Immature natural killer cell (primary cell): ENCODE measurements at places on chromosomes 2 and 18.

- no peak for DNase-seq
Observed at GRCh38 chr2:219331560-219332213, 857 bp downstream of the RESP18 start.

DNA sequence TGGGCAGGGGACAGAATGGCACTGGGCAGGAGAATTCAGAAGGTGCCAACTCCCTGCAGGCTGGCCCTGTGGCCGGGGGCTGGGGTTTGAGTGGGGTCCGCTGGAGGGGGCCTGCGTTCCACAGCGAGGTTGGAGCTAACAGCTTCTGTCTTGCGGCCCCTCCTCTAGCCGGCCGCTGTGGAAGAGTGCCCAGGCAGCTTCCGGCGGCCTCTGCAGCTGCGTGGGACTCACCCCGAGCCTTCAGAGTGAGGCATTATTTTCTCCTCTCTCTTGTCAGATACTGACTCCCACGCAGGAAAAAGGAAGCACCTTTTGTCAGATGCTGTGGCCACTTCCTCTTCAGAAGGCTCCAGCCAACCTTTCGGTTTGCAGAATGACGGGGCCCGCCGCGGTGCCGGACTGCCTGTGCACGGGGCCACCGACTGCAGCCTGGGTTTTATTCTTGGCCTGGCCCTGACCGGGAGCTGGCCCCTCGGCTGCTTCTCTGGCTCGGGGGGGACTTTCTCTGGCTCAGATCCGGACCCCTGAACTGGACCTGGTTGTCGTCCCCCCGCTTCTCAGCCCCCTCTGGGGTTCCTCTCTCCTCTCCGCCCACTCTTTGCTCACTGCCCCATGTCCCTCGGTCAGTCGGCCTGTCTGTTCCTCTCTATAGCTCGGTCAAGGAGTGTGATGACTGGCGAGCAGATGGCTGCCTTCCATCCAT, 40.1 kb downstream of the ARHGAP25 start:
- DNase-seq: peak; percentile 77

GRCh38 chr2:221444106-221444505, 128.0 kb downstream of the EPHA4 start:
- DNase-seq: no peak

GRCh38 chr2:64405581-64406406, 48.2 kb upstream of the LGALSL start:
- DNase-seq: no peak

GRCh38 chr2:108898315-108899082, 90.5 kb downstream of the EDAR start:
- no peak for DNase-seq

GRCh38 chr2:204260162-204260877, 285.0 kb upstream of the PARD3B start:
- no peak for DNase-seq

- no peak for DNase-seq
Observed at GRCh38 chr18:76383636-76384035, 111.4 kb downstream of the ZNF516 start.

GRCh38 chr2:234958311-234958710, 6.5 kb downstream of the SH3BP4 start:
- DNase-seq: no peak

GRCh38 chr18:79815657-79816056, 17.9 kb downstream of the KCNG2 start:
- no peak for DNase-seq

DNA sequence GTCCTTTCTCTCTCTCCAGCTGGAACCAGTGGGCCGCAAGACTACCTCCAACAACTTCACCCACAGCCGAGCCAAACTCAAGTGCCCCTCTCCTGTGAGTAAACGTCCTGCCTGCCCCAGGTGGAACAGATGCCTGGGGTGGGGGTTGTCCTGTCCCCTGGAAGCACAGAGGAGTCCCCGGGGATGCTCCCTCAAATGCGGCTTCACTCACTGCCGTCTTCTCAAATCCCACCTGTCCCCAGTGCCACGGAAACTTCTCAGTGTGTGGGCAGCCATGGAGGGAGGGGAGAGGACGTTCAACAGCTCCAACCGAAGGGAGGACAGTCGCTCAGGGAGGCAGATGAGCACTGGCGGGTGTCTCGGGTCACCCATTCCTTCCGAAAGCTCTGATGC, 110.7 kb upstream of the PPP1CB start:
- no peak for DNase-seq

GRCh38 chr2:120703330-120703994, 32.2 kb upstream of the GLI2 start:
- DNase-seq: no peak

GRCh38 chr2:160652236-160652635, 158.6 kb upstream of the RBMS1 start:
- peak; percentile 14 for DNase-seq

- no peak for DNase-seq
Observed at GRCh38 chr18:8660316-8660715, 45.0 kb upstream of the MTCL1 start.

DNA sequence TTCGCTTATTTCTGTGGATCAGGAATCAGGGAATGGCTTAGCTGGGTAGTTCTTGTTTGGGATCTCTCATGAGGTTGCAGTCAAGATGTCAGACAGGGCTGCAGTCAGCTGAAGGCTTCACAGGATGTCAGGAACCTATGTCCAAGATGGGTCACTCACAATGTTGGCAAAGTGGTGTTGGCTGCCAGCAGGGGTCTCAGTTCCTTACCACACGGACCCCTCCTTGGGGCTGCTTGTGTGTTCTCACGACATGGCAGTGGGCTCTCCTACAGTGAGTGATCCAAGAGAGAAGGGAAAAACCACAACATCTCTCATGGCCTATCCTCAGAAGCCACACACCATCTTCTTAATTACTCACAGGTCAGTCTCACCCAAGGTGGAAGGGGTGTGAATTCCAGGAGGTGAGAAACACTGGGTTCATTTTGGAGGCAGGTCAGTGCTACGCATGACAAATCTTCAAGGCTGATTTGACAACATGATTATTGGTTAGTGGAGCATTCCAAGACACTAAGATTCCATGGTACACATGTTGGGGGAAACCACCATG, 1.3 kb upstream of the ANTXR1 start:
- DNase-seq: no peak

GRCh38 chr2:43402452-43402937, 176.1 kb upstream of the ZFP36L2 start:
- DNase-seq: no peak

- DNase-seq: no peak
Observed at GRCh38 chr2:179440642-179441251, 176.1 kb upstream of the SESTD1 start.

- no peak for DNase-seq
Observed at GRCh38 chr2:221454459-221455105, 117.5 kb downstream of the EPHA4 start.

DNA sequence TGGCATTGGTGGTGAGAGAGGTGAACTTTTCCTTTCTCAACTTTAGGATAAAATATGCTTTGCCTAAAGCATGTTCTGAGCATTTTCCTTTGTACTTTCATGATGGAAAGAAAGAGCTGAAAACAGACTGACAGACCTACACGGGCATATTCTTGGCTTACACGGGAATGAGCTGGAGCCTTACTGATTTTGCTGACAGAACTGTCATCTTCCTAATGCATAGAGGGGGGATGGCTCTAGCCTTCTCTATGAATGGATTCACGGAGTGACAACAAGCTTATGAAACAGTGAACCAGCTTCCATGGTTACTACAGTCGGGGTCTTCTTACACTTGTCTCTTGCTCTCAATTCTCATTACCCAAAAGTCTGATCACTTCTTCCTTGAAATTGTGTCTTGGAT, 32.2 kb downstream of the FSHR start:
- DNase-seq: no peak

DNA sequence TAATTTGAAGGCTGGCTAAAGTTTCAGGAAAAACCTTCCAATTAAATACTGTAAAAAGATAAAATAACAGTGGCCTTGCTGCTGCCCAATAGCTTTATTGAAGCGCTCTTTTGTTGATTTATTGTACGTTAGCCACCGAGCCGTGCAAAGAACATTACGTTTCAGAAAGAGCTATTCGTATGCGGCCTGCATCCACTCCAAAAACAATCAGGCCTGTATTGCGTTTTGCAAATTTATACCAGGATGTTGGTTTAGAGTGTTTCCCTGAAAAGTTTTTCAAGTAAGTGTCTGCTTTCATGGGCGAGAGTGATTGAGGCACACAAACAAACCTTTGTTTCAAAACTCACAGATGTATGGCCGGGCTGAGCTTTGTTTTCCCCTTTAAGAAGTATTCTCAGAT, 257.2 kb upstream of the SALL3 start:
- DNase-seq: no peak

DNA sequence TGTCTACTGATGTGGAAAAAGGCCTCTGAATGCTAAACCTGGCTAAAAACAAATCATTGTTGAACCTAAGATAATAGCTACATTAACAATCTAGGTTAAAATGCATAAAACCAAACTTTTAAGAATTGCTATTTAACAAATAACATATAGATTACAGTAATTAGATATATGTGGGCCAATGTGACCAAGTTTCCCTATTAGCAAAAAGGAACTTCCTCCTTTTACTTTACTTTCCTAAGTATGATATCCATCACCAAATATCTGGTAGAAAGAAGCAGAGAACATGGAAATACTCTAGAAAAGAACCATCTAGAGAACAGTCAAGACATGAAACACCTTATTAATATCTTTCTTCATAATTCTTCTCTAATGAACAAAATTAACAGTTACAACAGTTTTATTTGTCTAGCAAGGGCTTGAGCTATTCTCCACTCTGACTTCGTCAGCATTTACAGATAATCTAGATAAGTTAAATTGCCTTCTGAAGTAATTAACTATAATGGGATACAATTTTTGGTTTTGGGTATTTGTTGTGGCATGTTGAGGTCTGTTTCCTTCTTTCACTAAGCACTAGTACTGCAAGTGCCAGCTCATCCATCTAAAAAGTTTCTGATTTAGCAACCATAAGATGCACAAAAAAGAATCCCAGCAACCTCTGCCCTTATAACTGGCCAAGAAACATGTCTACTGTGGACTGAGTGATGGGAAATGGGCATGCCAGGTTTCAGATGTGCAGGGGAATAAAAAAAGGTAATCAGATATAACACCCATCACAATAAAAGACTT, 53.3 kb downstream of the MEMO1 start:
- DNase-seq: no peak

- DNase-seq: no peak
Observed at GRCh38 chr2:99389371-99389770, 52.2 kb downstream of the EIF5B start.

- DNase-seq: no peak
Observed at GRCh38 chr2:1656326-1656960, 87.9 kb downstream of the PXDN start.

- no peak for DNase-seq
Observed at GRCh38 chr2:95350774-95351597, 51.5 kb upstream of the FAHD2A start.

GRCh38 chr2:217555081-217555876, 447.5 kb downstream of the TNS1 start:
- no peak for DNase-seq

GRCh38 chr2:60045456-60045855, 508.0 kb downstream of the BCL11A start:
- DNase-seq: no peak

GRCh38 chr2:69459936-69460335, 22.7 kb upstream of the NFU1 start:
- no peak for DNase-seq

DNA sequence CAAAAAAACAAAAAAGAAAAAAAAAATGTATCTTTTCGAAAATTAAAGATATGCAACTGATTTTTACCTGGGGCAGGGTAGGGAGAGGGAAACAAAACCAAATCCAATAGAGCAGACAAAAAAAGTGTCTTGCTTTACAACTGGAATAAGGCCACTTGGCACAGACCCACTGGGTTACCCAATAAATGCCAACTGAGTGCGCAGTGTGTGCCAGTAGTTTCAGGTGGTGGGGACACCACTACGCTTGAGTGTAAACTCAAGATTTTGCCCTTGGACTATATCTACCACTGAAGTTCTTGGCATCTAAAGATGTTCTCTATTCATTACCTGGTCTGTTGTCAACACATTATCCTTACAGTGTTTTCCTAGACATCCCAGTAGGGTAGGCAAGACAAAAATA, 16.3 kb downstream of the VPS4B start:
- no peak for DNase-seq

DNA sequence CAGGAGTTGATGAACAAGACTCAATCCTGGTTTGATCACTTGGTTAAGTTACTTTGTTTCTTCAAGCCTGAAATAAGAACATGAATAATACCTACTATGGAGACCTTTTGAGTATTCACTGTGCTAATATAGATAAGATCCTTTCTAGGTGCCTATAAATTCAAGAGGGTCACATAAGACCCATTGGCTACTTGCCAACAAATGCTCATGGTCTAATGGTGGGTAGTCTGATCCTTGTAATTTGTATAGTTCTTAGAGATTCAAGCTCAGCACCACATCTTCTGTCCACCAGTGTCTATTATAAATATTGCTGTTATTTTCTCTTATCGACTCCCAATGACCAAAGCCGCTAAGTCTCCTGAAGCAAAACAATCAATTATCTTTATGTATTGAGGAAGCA, 27.4 kb upstream of the ACSL3 start:
- DNase-seq: no peak

GRCh38 chr2:73896362-73897239, 3.8 kb downstream of the ACTG2 start:
- peak; percentile 57 for DNase-seq

DNA sequence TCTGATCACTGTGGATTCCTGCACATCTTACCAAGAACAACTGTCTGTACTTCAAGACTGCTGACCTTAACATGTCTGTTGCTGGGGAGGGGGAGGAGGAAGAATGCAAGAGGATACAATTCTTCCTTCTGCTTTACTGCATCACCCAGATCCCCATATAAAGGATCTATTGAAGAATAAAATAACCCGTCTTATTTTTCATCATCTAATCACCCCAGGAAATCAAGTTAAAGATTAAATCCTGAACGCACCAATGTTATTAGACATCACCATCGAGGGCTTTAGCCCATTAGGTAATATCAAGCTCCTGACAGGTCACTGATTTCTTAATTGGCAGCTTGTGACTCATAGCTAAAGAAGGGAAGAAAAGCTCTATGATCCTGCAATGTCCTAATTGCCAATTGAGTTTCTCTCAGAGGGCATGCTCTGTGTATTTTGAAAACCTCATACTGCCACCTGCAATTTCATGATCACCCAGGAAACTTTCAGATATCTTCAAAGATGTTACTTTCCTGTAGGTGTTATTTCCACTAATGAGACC, 75.4 kb upstream of the KCNE4 start:
- DNase-seq: no peak

- DNase-seq: no peak
Observed at GRCh38 chr2:128166746-128167353, 75.8 kb downstream of the UGGT1 start.

DNA sequence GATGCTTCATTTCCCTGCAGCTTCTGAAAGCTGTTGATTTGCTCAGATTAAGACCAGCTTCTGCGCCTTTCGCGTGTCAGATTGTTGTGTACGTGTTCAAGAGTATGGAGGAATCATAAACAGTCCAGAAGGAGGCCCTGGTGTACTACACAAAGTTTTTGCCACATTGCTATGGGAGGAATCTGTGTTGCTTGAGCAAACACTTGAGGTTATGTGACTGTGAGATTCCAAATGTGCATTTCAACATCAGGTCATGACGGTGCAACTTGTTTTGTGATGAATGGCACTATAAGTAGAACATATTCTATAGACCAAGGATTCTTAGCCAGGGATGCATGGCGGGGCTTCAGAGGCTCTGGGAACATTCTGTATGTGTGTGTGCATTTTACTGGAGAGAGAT, 35.0 kb downstream of the SRSF7 start:
- no peak for DNase-seq

- DNase-seq: no peak
Observed at GRCh38 chr2:127597984-127598380, 48.0 kb upstream of the GPR17 start.
